Fibroblast of skin of right biceps (primary cell): ENCODE measurements at places on chromosomes 11 and 22.
A peak's percentile ranks its signal among the peaks of the same experiment; 100 is the strongest.

GRCh38 chr22:27264184-27264583 lies 537.4 kb downstream of the MN1 start:
- DNase-seq = no peak

DNA sequence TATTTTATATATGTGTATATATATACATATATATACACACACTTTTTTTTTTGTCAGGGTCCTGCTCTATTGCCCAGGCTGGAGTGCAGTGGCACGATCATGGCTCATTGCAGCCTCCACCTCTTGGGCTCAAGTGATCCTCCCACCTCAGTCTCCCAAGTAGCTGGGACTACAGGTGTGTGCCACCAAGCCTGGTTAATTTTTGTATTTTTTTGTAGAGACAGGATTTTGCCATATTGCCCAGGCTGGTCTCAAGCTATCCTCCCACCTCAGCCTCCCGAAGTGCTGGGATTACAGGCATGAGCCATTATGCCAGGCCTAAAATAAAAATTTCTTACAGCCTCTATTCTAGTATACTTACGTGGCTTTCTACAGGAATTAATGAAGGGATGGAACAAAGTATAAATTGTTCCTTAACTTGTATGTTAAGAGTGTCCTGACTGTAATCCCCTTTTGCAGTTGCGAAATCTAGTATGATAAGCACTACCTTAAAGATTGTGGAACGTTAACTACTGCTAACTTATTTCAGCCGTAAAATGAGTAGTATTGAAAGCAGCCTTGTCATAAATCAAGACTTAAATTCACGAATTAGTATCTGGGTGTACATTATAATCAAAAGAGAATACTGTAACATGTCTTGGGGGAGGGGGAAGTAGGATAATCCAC lies 2.1 kb downstream of the TRAF6 start:
- no peak for DNase-seq

- DNase-seq = no peak
Observed at GRCh38 chr11:46161201-46161600, 39.9 kb upstream of the PHF21A start.

DNA sequence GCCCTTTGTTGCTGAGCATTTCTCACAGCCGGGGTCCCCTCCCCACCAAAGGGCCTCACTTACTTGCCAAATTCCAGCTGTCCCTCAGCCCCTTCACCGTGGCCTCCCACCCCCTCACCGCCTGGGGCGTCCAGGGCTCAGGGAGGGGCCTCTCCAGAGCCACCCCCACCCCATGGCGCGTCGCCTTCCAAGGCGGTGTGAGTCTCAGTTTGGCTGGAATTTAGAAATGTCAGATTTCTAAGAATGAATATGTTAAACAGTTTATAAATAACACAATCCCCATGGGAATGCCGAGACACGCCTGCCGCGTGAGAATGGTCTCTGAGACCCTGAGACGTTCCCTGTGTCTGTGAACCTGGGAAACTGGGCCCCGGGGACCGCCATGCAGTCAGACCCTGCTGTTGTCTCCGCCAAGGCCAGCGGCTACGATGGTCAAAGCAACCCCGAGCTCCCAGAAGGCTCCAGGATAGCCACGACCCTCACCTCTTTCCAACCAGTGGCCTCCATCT lies 28.9 kb downstream of the CELSR1 start:
- peak; percentile 26 for DNase-seq

GRCh38 chr11:86818462-86819192 lies 18.3 kb downstream of the PRSS23 start:
- peak; percentile 80 for DNase-seq

- no peak for DNase-seq
Observed at GRCh38 chr11:20248121-20248772, 88.0 kb upstream of the DBX1 start.

DNA sequence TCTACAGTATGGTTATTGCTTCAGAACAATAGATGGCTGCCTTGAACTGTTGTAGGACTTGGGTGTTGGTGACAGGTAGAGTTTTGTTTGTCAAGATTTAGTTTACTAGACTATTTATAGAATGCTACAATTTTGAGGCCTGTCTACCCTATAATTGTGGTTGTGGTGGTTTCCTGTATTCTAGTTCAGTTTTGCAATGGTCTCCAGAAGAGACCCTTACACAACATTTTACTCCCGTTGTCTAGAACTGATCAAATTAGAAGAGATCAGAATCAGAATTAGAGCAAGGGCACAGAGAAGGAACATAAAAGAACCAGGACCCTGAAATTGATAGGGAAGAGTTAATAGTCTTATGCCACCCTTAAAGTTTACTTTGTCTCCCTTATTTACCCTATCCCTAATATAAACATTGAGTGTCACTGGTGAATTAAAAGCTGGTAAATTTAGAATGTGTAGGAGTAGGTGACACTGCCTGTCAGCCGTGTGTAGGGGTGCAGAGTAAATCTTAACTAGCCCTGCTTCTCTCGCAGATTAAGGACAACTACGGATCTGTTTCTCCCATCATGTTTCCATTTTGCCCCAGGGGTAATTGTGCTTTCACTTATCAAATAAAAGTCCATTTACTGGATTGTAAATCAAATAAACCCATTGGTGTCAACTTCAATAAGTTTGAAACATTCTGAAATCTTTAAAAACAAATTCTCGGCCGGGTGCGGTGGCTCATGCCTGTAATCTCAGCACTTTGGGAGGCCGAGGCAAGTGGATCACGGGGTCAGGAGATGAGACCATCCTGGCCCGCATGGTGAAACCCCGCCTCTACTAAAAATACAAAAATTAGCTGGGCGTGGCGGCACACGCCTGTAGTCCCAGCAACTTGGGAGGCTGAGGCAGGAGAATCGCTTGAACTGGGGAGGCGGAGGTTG lies 10.9 kb upstream of the PHLDB1 start:
- DNase-seq = no peak

- DNase-seq = peak; percentile 24
Observed at GRCh38 chr11:122440811-122441665, 214.5 kb upstream of the UBASH3B start.

DNA sequence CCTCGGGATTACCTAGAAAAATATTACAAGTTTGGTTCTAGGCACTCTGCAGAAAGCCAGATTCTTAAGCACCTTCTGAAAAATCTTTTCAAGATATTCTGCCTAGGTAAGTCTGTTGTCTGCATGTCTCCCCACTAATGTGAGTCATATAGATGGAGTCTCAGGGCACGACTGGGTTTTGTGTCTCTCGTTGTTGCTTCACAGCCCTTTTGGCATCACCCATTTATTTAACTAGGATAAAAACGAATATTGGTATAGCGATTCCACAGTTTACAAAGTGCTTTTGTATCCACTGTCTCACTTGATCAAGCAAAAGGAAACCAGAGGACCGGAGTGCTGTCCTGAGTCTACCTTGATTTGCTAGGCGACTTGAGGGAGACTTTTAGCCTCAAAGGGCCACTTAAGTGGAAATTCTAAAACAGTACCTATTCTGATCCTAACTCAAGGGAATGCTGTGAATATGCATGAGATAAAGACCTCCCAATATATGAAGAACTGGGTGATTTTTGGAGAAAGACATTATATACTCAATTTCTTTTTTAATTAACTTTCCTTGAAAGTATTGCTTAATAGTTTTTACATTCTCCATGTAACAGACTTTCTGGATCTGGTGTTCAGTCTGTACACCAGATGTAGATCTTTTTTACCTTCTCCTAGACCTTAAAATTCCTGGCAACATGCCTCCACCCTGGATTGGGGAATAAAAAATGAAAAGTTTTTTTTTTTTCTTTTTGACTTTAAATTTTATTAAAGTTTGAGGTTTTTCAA lies 590 bp downstream of the NNMT start:
- no peak for DNase-seq

- no peak for DNase-seq
Observed at GRCh38 chr22:42960531-42961399, 54.2 kb downstream of the PACSIN2 start.

DNA sequence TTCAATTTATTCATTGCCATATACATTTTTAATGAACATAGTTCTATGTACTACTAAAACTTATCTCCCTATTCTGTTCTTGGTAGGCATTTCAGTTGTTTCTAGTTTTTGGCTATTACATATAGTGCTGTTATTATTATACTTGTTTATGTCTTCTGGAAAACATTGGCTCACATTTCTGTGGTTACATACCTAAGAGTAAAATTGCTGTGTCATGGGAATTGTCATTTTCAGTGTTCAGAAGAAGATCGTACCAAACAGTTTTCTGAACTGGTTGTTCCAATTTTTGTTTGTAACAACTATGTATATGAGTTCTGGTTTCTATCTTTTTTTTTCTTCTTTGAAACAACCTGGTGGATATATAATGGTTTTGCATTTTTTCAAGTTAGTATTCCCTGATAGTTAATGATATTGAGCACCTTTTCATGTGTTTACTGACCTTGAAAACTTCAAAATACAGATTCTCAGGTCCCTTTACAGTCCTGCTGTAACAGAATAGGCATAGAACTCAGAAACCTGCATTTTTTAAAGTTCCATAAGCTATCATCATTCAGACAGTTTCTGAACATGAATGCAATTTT lies 230.7 kb downstream of the JRKL start:
- no peak for DNase-seq

GRCh38 chr22:41833369-41834004 lies 582 bp downstream of the SREBF2 start:
- peak; percentile 17 for DNase-seq

DNA sequence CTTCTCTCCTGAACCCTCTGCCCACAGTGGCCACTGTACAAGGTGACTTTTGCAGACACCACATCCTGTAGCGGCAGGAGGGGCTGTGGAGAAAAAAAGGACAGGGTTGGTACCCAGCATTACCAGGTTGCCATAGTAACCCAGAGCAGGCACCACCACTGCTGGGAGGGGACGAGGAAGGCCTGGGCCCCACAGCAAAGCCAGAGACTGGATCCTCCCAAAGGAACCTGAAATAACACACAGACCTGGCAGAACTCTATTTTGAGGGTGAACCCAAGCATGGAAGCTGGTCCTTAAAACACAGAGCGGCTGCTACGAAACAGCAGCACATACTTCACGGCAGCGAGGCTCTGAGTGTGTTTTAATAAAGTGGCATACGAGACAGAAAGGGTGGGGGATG lies 380.6 kb downstream of the CTTN start:
- DNase-seq = no peak

- DNase-seq = no peak
Observed at GRCh38 chr11:69076129-69076791, 27.5 kb downstream of the TPCN2 start.

DNA sequence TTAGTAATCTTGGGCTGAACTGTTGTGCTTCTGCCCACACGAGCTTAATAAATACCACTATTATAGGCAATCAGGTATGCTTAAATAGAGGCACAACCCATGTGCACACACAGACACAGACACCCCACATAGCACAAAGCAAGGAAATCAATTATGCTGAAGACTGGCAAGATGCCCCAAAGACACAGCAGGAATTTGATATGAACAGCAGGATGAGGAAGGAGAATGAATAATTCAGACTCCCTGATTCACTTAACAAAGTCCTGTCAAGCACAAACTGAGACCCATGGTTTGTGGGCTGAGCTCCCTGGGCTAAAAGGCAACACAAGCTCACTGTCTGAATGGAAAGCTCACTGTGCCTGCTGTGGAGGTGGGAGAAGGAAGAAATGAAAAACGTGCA lies 42.5 kb downstream of the RBFOX2 start:
- DNase-seq = peak; percentile 79

DNA sequence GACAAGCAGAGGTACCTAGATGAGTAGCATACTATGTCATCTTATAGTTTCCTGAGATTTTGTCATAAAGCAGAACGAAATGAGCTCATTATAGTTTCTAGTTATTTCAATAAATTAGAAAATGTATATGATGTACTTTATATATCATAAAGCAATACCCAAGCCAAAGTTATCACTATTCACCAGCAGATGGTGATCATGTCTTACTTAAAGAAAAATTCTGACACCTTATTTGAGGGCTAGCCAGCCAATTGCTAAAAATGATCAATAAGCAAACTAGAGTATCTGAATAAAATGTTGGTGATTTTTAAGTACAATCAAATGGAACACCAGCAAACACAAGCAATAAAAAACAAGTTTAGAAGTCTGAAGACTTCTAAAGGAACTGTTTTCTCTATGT lies 44.1 kb downstream of the RSF1 start:
- peak; percentile 17 for DNase-seq

GRCh38 chr11:64157631-64158394 lies 8.1 kb downstream of the MACROD1 start:
- no peak for DNase-seq

DNA sequence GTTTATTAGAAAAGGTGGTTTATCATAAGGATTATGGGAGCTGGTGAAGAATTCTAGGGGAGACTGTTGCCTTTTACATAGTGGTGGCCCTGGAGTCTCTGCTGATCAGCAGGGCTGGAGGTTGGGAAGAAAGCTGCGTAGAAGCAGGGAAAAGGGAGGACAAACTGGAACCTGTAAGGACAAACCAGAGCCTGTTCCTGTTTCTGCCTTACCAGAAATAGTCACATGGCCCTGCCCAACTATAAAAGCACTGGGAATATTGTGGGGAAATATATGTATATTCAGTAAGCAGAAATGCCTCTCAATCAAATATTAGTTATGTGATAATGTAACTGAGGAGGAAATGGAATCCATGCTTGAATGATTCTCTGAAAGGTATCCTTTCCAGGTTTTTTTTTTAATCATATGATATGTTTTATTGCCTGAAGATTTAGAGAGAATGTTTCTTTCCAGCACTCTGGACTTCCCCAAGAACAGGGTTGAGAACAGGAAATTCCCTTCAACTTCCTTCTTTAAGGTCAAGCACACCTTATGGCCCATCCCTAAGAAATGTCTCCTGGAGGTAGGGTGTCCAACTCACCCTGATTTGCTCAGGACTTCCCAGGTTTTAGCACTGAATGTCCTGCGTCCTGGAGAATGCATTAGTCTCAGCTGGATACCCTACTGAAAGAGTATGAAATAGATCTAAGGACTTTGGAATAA lies 33.9 kb upstream of the SCUBE2 start:
- DNase-seq = no peak

- no peak for DNase-seq
Observed at GRCh38 chr11:115409691-115410220, 94.5 kb downstream of the CADM1 start.

DNA sequence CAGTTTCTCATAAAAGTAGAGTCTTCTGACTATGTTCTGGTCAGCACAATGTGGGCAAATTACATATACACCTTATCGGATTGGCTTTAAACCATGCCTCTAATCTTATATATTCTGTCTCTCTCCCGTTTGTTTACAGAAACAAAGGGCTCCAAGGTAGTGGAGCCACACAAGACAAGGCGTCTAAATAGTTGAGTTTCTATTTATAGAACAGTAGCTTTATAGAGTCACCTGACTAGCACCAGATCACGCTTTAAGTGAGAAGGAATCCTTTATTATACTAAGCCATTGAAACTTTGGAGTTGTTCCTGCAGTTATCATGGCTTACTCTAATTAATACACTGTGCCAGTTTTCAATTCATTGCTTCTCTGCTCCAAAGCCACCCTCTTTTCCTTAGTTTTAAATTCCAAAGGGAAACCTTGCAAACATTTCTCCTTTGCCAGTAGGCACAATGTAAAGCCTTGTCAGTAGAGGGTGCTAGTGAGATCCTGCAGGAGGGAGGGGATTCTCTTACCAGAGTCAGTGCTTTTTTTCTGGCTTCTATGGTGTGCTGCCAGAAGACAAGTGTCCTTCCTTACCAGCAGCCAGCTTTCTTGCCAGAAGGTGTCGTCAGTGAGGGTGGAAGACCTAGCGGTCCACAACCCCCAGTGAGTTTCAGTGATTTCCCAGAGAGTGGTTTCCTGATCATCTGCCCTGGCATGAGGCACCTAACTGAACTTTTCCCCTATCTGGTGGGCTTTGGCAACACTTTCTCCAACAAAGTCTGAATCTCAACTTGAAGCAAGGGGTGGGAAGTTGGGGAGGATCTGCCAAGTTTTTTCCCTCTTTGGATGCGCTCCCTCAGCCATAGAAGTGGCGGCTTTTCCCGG lies 71.7 kb downstream of the RAB38 start:
- peak; percentile 52 for DNase-seq
